Iris pigment epithelial cell (primary cell): ENCODE measurements at places on chromosomes 5 and 9.

DNA sequence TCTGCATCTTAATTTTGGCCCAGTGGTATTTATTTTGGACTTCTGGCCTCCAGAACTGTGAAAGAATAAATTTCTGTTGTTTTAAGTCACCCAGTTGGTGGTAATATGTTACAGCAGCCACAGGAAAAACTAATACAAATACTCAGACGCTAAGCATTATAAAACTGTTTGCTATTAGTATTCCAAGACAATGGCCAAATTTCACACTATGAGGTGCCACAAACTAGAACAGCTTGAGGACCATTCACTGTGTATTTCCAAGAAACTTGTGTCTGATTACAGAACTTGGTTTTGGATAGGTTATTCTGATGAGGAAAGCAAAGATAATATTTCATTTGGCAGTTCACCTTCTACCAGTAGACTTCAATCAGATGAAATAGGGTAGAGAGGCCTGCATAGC lies 16.3 kb upstream of the ISOC1 start:
- DNase-seq = no peak

DNA sequence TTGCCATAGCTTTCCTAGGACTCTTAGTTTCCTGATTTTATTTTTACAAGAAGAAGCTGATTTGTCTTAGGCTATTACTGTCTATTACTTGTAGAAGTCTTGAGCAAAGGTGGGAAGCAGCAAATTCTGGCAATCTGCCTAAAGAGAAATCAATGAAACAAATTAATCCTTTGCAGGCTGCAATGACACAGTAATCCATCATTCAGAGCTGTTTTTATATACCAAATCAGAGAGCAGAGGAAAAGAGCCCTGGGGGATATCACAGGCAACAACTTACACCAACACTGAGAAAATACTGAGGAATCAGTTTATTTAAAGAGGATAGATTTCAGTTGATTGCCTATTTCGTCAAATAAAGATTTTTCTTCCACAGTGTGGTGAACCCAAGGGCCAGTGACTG lies 13.6 kb downstream of the NR2F1-AS1 start:
- no peak for DNase-seq

- DNase-seq = no peak
Observed at GRCh38 chr9:100919506-100919905, 109.0 kb upstream of the PLPPR1 start.

DNA sequence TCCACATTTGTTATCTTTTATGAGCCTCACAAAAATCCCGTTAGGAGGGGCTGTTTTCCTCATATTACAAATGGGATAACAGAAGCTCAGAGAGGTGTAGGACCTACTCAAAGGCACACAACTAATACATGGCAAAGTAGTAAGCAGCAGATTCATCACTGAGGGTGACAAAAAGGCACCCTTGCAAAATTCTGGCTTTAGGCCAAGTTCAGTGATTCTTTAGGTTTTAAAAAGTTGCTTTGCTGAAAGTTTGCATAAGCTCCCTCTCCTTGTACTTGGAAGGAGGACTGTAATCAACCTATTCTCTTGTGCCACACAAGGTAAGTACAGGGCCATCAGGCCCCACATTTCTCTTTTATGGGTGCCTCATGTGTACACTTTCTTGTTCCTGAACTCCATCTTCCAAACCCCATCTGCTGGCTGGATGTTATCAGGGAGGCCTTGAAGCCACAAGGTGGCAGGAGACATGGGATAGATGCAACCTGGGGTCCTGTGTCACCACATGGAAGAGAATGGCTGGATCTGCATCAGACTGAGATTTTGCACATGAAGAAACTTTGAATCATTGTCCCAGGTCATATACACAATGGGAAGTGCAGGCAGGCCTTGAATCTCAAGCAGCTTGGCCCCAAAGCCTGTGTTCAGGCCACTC lies 311.6 kb downstream of the MSX2 start:
- no peak for DNase-seq
